Brain microvascular endothelial cell (primary cell): ENCODE measurements at places on chromosomes 11 and 22.
A peak's percentile ranks its signal among the peaks of the same experiment; 100 is the strongest.

GRCh38 chr22:30214703-30215407 lies 31.7 kb downstream of the LIF start:
- DNase-seq, result no peak

- DNase-seq, result peak; percentile 1
Measured at GRCh38 chr22:22520020-22520656, at the start of gene ZNF280A. TSS of gene ZNF280A (minus strand) at chr22:22520270. CDS start at chr22:22515630, 4,640 bp downstream.

GRCh38 chr11:2481253-2481652 lies 36.4 kb downstream of the KCNQ1 start:
- no peak for DNase-seq

DNA sequence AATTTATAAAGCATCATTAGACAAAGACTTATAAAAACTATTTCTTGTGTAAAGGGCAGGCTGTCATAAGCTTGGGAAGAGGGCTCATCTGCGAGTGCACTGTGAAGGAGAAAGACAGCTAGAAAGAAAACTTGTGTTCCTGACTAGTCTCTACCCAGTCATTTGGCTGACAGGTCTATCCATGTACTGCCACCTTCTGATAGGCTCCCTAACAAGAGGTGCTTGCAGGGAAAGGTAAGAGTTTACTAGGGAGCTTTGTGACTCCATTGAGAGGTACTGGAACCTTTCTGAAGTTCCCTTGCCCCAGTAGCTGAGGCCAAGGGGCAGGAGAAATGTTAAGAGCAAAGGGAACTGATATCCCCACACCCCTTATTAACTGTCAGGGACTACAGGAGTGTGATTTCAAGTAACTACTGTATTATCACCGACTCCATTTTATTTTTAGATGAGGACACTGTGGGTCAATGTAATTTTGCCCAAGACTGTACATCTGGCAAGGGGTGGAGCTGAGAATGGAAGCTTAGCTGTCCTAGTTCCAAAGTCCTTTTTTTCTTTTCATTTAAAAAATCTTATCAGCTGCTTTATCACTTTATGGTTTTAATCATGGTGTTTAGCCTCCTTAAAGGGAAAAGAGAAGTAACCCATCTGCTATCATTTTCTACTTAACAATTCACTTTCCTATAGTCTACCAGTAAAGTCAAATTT lies 129.4 kb downstream of the ARHGAP20 start:
- DNase-seq, result no peak

GRCh38 chr22:49064836-49065235 lies 762.8 kb downstream of the BRD1 start:
- DNase-seq, result no peak

- DNase-seq, result peak; percentile 79
Measured at GRCh38 chr11:77287615-77288273, 13.7 kb downstream of the GDPD4 start.

GRCh38 chr11:73521621-73522020 lies 76.3 kb downstream of the FAM168A start:
- peak; percentile 22 for DNase-seq

DNA sequence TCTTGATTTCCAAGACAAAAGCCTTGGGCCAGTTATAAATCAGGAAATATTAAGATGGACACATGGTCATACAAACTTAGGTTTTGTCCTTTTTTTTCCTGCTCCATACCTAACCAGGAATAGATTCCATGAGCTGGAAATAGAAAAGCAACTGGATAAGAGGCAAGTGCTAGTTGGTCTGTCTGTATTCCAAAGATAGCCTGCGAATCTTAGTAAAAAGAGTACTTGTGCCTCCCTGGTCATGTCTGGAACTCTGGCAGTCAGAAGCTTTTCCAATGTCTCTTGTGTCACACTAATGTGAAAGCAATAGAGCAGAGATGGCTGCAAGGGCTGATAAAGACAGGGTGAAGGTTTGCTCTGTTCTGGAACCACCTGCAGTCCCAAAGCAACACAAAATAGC lies 590.2 kb upstream of the ANO5 start:
- DNase-seq, result no peak

DNA sequence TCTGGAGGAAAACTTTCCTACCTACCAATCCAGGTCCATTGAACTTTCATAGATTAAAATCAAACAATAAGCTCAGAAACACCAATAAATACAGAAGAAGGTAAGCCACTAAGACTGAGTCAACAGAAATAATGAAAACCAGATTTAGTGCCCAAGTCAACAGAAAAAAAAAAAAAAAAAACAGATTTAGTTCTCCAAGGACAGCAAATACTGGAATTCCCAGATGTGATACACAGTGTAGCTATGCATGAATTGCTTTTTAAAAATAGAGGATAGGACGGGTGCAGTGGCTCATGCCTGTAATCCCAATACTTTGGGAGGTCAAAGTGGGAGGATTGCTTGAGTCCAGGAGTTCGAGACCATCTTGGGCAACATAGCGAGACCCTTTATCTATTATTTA lies 15.7 kb downstream of the DMC1 start:
- DNase-seq, result no peak

DNA sequence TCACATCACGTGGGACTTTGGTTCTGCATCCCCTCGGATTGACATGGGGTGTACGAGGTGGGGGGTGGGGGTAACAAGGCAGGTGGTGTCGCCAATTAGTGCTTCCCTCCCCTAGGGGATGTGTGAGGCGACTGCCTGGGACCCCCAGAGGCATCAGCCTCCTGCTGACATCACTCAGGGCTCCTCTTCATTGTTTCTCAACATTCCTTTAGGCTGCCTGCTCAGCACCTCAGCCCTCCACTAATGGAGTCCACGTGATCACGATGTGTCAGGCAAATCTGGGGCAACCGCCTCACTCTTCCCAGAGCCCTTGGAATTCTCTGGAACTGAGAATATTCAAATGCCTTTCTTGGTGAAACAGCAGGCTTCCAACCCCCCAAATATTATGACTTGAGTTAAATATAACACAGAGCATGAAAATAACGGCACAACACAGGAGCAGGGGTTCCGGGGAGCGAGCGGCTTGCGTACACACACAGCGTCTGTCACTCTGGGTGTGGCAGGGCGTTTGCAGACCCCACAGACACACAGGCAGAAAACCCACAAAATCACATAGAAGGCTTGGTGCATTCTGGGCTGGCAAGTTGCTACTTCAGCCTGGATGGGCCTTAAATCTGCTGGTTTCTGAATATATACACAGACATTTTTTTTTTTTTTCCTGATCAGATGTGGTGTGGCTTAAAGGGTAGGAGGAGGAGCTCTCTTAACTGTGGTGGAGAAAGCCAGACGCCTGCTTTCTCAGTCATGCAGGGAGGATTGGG lies 170.1 kb upstream of the CADM1 start:
- no peak for DNase-seq

- DNase-seq, result peak; percentile 42
Measured at GRCh38 chr11:115324581-115325432, 179.4 kb downstream of the CADM1 start.

GRCh38 chr11:104075706-104076105 lies 39.3 kb downstream of the DDI1 start:
- no peak for DNase-seq

DNA sequence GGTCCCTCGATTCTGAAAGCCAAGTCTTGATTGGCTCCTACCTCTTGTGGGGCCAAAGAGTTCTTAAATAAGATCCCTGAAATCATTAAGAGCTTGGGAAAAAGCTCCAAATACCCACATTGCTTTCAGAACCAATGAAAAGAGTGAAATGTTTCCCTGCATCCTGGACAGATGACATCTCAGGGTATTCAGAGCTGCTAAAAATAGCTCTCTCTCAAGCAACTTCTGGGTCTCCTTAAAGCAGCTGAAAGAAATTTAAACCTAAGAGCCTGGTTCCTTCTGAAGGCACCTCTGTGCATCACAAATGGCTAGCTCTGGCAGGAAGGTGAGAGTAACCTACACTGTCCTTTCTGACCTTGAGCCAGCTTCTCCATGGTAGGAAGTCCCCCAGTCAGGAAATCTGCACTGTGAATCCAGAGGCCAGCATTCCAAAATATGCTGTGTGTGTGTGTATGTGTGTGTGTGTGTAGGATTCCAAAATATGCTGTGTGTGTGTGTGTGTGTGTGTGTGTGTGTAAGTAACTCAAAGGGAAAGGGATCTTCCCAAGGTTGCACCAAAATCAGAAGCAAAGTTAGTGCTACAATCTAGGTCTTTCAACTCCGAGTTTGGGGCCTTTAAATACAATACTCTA lies 50.1 kb downstream of the RELT start:
- no peak for DNase-seq

GRCh38 chr11:126636911-126637794 lies 281.7 kb downstream of the ST3GAL4 start:
- DNase-seq, result peak; percentile 52

- peak; percentile 92 for DNase-seq
Measured at GRCh38 chr11:10304495-10305261, at the start of gene ADM. TSS of gene ADM (plus strand) at chr11:10305073. CDS start at chr11:10305701, 628 bp downstream.

GRCh38 chr11:119989159-119989821 lies 148.6 kb downstream of the TRIM29 start:
- no peak for DNase-seq

DNA sequence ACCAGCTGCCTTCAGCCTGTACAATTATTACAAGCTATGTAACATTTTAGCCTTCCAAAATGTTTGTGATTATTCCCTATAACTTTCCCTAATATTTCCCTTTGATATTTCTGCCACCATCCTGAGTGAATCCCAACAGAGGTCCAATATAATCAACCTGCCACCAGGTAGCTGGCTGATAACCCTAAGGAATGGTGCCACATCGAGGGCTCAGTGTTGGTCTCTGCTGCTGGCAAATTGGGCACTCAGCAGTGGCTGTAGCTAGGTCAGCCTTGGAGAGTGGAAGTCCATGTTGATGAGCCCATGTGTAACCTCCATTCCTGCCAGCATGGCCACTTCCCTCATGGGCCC lies 121.2 kb downstream of the ZNF280B start:
- DNase-seq, result no peak

DNA sequence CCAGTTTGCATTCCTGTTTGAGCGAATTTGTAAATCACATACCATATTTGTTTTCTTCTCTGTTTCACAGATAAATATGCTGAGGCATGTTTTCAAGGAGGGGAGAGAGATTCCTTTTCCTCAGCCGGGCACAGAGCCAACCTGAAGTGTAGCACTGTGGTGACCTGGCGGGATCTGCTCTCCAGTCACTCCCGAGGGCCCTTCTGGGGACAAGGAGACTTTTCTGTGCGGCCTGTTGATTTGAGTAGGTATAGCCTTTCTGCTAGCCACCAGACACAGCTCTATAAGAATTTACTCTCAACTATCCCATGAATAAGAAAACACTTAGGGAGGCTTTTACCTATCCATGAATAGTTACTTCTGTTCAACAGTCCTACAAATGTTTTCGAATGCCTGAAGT lies 63.5 kb upstream of the FDX1 start:
- DNase-seq, result peak; percentile 58

DNA sequence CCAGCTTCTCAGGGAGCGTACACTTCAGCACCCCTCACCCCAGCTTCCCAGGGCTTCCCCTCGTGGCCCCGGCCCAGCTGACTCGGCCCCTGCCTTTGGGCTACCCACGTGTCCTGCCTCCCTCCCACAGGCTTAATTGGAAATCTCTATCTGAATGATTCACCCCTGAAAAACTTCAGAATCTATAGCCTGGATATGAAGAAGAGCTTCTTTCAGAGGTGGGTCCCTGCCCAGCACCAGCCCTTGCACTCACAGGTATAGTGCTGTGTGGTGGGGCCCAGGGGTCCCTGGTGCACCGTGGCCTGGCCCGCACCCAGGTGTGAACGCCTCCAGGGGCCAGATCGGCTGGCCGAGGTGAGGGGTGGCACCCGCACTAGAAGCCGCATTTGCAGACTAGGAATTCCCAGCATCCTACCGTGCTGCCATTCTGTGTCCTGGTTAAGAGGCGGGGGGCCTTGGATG lies 38.4 kb downstream of the B3GAT1 start:
- DNase-seq, result no peak

DNA sequence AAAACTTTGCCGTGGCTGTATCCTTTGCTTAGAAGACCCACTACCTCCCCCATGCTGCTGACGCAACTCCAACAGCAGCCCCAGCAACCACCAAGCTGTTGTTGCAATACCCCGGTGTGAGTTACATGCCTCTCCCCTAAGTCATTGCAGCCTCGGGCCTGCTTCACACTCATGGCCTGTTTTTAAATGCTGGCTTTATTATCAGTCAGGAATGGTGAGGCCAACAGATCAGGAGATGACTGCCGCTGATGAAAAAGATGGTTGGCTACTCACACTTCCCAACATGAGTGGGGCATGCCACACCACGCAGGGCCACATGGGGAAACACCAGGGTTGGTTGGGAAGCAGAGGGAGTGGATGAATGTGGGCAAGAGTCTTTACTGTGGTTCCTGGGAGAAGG lies 171.5 kb upstream of the SYT13 start:
- peak; percentile 78 for DNase-seq

- DNase-seq, result no peak
Measured at GRCh38 chr11:122743097-122743741, 87.7 kb downstream of the UBASH3B start.

DNA sequence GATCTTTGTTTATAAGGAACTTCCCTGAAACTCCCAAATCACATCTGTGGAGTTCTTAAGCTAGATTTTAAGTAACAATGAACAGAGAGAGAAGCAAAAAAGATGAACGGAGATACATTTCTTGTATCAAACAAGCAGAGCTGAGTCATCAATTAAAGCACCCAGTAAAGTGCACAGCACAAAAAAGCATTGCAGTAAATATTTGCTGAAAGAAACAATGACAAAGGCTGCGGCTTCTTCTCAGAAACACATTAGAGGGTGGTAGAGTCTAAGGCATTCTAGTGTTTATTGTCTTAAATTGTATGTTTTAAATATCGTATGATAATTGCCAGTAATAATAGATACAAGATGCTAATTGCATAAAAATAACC lies 941.6 kb upstream of the CHORDC1 start:
- DNase-seq, result peak; percentile 2
